ENCODE measurements at places on chromosomes 7 and 10. TPM values are rescaled to one million over a fixed set of nuclear protein-coding genes. Genes with fewer than 3 reads are reported as not detected.

GALNT11 gene
- 25.6 TPM for total RNA-seq

APBB1IP gene
- 101 TPM for total RNA-seq

DNA sequence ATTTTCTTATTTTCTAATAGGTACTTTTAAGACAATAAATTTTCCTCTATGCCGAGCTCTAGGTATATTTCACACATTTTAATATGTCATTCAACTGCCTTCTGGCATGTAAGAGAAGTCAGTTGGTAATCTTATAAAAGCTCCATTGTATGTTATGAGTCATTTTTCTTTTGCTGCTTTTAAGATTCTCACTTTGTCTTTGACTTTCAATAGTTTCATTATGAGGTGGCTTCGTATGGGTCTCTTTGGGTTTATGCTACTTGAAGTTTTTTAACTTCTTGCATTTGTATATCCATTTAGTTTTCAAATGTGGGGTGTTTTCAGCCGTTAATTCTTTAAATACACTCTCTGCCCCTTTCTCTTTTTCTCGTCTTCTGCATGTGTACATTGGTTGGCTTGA is 80.5 kb downstream of the ABCA13 start:
- no peaks in the 10 kb centered on the region for H3K36me3 ChIP-seq
- H3K27me3 ChIP-seq, result no peaks in the 10 kb centered on the region
- H3K27ac ChIP-seq, result no peak overlapping the region
- no peak for DNase-seq
- no peaks in the 10 kb centered on the region for H3K4me1 ChIP-seq

- no peak overlapping the region for H3K27ac ChIP-seq
- no peak overlapping the region for H3K4me3 ChIP-seq
- DNase-seq, result no peak
- no peaks in the 10 kb centered on the region for H3K4me1 ChIP-seq
Measured at GRCh38 chr7:69749994-69750393, 151.7 kb downstream of the AUTS2 start.
